Panc1 (cell line): ENCODE measurements at places on chromosomes 5 and 9. TPM values are rescaled to one million over a fixed set of nuclear protein-coding genes. Genes with fewer than 3 reads are reported as not detected.

GRCh38 chr5:166123717-166124116, 2167.7 kb upstream of the WWC1 start:
- DNase-seq = no peak

GRCh38 chr5:97929383-97929782, 746.3 kb upstream of the RIOK2 start:
- DNase-seq = no peak

- DNase-seq = no peak
These were observed 64.8 kb downstream of the UNC13B start for GRCh38 chr9:35226651-35227050.

DNA sequence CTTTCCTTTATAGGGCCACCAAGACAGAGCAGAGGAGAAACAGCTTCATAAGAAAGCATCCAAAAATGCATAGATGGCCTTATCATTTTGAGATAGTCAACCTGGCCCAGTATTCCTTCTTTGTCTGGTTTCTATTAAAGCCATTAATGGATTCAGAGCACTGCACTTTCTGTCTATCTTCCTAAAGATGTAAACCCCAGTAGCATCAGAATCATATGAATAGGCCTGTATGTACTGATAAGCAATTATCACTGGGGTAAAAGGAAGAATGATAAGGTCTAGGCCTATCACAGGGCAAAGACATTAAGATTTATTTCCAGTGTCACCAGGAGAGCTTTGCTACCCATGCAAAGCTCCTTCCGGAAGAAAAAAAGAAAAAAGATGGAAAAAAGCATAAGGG, 432.5 kb upstream of the C9orf72 start:
- no peak for DNase-seq

DNA sequence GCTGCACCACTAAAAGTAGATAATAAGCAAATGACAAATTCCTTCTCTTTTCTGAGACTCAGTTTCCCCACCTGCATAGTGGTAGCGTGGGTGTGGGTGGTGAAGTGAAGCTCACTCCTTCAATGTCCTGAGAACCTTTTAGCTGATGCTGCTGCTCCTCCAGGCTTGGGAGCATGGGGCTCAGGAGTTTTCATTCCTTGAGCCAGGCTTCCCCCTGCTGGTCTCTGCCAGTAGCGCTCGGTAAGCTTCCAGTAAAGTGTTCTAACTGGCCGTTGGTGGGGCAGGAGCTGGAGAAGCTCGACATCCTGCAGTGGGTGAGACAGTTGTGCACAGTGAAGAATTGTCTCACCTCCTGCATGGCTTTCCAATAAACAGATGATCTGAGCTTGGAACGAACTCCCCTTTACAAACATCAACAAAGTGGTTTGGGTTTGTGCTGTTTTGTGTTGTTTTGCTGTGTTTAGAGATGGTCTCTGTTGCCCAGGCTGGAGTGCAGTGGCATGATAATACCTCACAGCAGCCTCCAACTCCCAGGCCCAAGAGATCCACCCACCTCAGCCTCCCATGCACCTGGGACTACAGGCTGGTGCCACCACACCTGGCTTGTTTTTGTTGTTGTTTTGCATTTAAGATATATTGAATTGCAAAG, 34.6 kb downstream of the SPARC start:
- DNase-seq = peak; percentile 73

DNA sequence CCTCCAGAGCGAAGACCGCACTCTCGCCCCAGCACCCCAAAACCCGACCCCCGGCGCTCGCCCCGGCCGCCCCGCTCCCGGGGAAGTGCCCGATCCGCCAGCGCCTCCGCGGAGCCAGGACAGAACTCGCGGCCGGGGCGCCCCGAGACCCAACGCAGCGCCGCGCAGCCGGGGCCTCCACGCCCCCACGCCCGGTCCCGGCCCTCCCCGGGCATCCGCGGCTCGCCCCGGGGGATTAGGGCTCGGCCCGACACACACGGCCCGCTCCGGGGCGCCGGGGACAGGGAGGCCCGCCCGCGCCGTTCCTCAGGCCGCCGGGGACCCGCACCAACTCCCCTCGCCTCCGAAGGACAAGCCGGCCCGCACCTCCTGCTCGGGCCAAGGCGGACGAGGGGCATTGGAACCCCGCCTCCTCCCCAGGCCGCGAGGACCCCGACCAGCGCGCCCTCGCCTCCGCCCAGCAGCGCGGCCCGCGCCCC, 544 bp downstream of the FNBP1 start:
- DNase-seq = no peak

The C5orf24 gene
- total RNA-seq = 51.7 TPM

The MRPS30 gene
- total RNA-seq = 47.2 TPM

The CHSY3 gene
- not detected for total RNA-seq
